NCI-H1436 treated with DMSO at 0.1 percent for 48 hours (cell line): ENCODE measurements at places on chromosomes 1 and 21.

DNA sequence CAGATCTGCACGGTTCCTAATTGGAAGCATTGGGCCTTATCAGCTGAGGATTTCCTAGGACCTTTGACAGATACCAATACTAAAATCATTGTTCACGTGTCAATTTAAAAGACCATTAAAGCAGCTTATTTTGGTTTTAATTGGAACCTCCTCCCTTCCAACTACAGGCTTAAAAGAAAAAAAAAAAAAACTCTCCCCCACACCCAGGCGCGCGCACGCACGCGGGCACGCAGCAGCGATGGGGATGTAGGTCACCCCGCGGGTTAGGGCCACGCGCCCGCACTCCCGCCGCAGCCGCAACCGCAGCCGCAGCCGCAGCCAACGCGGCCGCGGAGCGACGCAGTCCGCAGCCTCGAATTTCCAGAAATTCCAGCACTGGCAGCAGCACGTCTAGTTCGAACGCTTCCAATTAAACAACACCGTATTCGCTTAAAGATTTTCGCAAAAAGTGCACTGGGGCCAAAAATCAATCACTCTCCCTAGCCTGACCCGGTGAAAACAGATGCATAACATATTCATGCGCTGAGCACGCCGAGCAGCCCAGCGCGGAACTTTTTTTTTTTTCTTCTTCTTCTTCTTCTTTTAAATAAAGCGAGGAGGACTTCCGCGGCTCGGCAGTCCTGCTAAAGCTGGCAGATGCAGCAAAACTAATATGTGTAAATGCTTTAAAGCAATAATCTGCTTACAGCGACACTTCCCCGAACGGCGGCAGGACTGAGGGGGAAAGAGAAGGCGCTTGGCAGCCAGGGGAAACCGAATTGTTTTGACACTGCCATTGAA lies 13.3 kb upstream of the BARHL2 start:
- DNase-seq = no peak

DNA sequence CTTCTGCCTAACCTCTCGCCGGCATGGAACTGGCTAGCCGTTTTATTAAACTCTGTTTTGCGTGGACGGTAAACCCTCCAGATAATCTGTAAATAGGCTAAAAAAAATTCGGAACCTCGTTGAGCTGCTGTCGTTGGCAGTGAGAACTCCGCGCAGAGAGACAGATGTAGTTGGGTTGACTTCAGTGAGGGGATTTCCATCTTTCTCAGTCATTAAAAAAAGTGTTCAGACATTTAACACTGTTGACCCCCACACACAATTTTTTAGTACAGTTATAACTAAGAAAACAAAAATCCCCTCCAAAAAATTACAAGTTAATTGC lies 464 bp downstream of the PARK7 start:
- no peak for DNase-seq

DNA sequence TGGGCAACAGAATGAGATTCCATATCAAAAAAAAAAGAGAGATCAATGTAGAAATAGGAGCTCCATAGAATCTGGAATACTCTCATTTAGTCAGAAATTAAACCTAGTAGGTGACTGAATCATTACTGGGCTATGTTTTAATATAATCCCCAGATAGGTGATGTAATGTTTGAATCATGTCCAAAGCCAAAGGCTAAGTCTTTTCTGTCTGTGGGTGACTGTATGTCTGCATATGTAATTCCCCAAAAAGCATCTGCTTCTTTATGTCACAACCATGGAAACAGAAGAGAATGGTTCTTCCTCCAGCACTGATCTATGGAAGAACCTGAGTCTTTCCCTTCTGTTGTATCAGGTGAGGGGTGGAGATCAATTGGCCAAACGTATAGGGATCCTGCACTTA lies 5.8 kb downstream of the LAMC2 start:
- no peak for DNase-seq

DNA sequence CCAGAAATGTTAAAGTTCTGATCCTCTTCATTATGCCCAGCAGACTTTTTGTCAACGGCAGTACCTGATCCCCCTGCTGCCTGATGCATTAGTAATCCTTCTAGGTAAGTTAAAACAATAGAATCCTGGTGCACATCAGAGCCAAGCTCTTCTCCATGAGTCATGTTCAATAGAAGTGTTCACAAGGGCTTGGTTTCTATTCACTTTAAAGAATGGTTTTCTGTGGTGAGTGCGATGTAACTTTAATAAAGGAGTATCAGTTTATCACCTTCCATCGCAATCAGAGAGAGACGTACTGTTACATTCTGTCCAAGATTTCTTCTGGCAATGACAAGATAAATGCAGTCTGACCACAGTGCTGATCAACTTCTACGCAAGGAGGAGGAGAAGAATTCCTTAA lies 96.8 kb downstream of the NRIP1 start:
- no peak for DNase-seq

- DNase-seq = no peak
These were observed 202.3 kb upstream of the GALNT2 start for GRCh38 chr1:229864686-229865230.

- no peak for DNase-seq
These were observed 2.6 kb downstream of the LRRC7 start for GRCh38 chr1:69570356-69570755.

DNA sequence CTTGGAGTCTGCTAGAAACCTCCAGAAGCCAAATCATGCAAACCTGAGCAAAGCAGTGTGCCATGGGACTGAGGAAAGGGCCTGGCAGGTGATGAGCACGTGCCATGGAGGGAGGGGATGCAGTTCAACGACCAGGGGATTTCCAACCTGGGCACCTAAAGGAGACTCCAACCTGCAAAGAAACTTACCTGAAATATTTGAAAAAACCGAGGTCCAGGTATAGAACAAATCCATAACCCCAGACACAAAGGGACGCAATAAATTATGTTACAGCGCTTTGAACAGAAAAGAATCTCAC lies 8.9 kb downstream of the UBASH3A start:
- no peak for DNase-seq

DNA sequence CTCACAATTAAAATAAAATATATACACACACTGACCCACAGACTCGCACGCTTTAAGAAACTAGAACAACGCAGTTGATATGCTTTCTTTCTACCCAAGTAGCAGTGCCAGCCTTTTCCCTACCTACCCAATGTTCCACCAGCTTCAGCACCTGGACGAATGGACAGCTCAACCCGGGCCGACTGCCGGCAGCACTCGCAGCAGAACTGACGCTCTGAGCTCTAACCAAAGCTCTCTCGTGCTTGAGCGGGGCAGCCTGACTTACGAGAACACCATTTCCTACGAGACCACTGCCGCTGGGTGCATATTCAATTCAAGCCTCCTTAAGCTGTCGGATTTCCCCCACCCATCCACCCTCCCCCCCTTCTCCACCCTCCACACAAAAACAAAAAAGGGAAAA lies 127.4 kb upstream of the DPYD start:
- peak; percentile 43 for DNase-seq

DNA sequence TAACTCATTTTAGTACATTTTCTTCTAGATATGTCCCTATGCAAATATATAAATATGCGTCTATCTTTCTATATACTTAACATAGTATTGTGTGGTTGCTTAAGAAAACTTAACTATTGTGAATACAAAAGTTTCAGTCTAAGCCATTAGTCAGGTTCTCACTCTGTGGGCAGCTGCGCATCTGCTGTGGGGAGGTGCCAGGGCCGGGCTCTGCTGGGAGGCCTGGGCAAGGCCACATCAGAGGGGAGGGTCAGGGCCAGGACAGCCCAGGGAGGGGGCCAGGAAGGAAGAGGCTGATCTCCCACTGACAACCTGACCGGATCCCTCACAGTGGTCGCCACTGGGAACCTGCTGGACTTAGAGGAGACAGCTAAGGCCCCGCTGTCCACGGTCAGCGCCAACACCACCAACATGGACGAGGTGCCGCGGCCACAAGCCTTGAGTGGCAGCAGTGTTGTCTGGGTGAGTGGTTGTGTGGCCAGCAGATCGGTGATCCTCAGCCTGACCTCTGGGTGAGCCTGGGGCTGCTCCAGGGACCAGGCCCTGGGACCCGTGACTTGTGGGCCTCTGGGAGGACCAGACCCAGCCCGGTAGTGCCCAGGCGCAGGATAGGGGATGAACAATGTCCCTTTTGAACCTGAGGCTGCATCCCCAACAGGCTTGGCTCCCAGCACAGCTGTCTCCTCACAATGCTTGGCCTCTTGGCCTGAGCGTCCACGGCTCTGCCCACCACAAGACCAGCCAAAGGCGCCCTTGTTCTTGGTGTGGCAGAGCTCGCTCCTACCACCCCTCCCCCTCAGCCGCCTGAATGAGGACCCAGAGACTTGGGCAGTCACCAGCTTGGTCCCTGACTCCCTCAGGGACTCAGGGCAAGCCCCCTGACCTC lies 20.2 kb downstream of the LDLRAP1 start:
- DNase-seq = no peak

DNA sequence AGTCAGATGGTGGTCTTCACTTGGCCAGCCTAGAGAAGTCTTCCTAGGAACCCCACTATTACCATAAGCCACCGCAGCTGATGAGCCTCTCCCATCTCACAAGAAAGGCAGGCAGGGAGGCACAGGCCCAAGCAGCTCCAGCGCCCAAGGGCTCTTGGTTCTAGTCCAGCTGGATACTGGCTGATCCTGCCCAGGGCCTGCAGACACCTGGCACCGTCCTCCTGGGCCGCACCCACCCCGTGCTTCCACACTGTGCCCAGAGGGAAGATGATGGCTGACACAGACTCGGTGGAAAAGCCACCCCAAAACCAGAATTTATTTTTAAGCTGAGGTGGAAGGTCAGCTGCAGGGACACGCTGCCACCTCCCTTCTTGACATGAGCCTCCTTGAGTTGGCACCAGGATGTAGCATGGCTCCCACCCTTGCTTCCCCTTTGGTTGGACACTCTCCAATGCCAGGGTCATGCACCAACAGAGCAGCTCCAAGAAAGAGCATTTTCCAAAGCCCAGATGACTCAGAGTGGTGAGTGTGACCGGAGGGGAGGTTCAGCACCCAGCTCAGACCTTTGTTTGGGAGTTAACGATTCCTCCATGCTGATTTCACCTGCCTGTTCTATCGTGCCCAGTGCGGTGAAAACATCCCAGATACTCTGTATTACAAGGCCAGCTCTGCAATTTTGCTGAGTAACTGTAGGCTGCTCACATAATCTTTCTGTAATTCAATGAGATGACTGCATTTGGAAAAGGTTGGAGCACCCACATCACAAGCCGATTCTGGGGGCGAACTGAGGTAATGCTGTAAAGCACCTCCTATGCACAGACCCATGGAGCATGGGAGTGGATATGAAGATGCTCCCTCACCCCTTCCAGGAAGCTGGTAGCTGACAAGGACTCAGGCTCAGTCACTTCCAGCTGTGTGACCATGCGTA lies 63.1 kb upstream of the SLC2A1 start:
- DNase-seq = no peak

GRCh38 chr21:27300770-27301169 lies 333.9 kb upstream of the ADAMTS5 start:
- DNase-seq = no peak

- DNase-seq = no peak
These were observed 38.0 kb downstream of the FOXO6 start for GRCh38 chr1:41399145-41399795.

GRCh38 chr1:64745181-64745985 lies 508 bp downstream of the RAVER2 start:
- DNase-seq = no peak

DNA sequence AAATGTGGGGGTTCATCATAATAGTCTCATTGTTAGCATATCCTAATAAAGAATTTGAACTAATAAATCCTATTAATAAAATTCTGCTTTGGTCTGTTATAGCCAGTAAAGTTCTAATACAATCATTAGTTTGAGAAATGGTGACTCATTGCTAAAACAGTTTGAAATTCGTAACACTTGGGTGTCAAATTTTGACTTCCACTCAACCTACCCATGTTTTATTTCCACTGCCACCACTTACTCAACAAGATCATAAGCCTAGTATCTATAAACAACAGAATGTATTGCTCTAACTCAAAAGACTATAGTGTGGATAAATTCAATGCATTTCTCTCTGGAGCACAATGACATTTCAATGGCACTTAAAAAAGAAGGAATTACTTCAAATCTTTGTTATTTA lies 29.1 kb downstream of the LGALS8 start:
- DNase-seq = no peak

GRCh38 chr1:50348449-50349241 lies 74.6 kb downstream of the DMRTA2 start:
- no peak for DNase-seq

GRCh38 chr21:43910460-43910859 lies 45.4 kb downstream of the AGPAT3 start:
- no peak for DNase-seq

DNA sequence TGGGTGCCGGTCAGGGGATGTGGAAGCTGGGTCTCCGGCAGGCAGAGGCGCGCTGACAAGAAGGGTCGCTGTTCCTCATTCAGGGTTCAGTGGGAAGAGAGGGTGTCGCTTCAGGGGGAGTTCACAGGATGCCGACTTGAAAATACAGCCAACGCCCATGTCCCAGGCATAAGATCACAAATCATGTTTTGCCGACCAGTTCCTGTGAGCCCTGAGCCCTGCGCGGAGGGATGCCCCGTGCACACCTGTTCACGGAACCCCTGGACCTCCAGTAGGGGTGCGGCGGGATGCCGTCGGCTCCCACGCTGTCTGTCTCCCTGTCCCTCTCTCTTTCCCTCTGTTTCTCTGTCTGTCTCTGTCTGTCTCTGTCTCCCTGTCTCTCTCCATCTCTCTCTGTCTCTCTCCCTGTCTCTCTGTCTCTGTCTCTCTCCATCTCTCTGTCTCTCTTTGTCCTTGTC lies 26.8 kb downstream of the TP73 start:
- DNase-seq = no peak

DNA sequence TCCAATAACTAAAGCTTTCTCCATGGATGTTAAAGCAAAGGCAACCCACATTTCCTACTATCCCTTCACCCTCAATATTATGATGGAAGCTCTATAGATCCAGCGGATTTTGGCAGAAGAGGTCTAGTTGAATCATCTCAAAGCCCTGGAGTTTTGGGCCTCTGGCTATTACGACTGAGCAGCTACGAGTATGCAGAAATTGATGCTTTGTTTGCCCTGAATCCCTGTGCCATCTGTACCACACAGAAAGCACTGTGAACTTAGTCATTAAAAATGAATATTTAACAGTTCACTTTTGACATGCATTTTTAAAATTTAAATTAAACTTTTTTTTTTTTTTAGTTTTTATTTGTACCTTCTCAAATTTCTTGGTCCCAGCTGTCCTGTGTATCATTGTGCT lies 705.4 kb upstream of the PTBP2 start:
- no peak for DNase-seq

DNA sequence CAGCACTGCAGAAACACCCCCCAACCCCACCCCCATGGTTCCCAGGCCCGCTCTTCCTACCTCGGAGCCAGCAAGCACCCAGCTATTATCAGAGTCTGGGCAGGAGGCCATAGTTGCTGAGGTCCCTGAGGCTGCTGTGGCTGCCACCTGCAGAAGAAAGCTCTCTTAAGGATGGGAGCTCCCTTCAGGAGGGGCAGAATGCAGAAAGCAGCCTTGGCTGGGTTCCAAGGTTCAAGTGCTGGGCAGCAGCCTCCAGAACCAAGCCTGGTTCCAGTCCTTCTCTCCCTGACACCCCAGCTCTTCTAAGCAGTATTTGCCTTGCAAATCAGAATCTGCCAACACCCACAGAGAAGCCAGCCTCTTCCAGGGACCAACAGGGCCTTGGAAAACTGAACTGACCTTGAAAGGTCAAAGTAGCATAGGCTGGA lies 2.3 kb downstream of the PBXIP1 start:
- no peak for DNase-seq
